Activated CD4-positive, alpha-beta T cell treated with anti-CD3 and anti-CD28 coated beads, Interleukin-2, amount 50 U/mL, for 1 hour (primary cell): ENCODE measurements at places on chromosomes 4 and X.

GRCh38 chr4:138158746-138159297 lies 83.3 kb downstream of the SLC7A11 start:
- no peak for DNase-seq

GRCh38 chr4:30429813-30430761 lies 290.1 kb upstream of the PCDH7 start:
- no peak for DNase-seq

DNA sequence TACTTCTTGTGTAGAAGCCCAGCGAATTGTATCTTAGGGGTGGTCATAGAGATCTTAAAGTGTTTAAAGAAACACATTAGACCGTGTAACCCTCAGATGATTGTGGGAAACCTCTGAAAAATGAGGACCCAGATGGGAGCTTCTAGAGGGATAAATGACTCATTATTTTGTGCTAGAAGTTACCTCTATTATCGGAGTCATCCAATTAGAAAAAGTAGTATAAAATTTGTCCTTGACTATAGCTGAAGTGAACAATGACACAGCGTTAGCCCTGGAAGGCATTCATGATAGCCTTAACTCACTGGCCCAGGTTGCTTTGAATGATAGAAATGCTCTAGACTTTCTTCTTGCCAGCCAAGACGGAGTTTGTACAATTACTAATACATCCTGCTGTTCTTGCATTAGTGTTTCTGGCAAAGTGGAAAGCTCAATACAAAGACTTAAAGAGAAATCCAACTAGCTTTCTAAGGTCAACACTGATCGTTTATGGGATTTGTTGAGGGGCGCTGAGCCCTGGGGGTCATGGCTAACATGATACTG lies 178.9 kb upstream of the VEGFC start:
- no peak for DNase-seq

DNA sequence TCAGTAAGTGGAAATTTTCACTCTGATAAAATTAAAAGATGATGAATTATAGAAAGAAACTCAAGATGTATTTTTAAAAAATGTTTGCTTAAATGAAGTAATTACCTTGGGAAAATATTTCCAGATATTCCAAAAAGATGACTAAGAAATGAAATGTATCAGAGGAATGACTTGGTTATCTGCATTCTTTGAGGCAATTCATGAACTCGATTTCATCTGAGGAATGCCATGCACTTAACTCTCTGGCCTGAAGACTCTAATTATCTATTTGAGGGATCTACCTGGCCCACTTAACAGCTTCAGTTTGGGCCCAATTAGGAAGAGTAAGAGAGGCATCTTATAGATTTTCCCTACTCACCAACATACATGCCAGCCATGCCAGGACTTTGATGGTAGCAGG lies 182.3 kb downstream of the INPP4B start:
- DNase-seq: no peak

- no peak for DNase-seq
These were observed 35.0 kb upstream of the MYOZ2 start for GRCh38 chr4:119100655-119101054.

GRCh38 chr4:19623866-19624265 lies 627.8 kb upstream of the SLIT2 start:
- no peak for DNase-seq

- no peak for DNase-seq
These were observed 251 bp downstream of the KIAA0232 start for GRCh38 chr4:6782846-6783110.

GRCh38 chrX:64894454-64895038 lies 81.7 kb downstream of the ZC4H2 start:
- peak; percentile 6 for DNase-seq

DNA sequence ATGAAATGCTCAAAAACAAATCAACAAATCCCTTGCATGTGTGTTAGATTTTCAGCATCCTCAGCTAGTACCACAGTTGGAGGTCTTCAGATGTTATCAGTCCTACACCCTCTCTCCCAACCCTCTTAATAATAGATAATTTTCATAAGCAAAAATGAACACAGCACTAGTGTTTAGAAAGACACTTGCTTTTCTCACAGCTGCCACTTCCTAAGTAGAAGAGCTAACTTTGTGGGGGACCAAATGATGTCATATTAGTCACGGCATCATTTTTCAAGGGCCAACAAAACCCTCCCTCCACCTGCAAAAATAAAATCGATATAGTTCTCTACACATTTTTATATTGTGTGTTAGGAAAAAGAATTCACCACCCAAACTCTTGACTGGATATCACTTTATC lies 163.5 kb upstream of the GYPA start:
- no peak for DNase-seq

- no peak for DNase-seq
These were observed 190.2 kb downstream of the SMIM20 start for GRCh38 chr4:26104056-26104685.

GRCh38 chr4:37603070-37603468 lies 83.1 kb downstream of the RELL1 start:
- peak; percentile 75 for DNase-seq

- no peak for DNase-seq
These were observed 363.8 kb upstream of the FTHL17 start for GRCh38 chrX:31435592-31435991.

- DNase-seq: no peak
These were observed 18.6 kb upstream of the TEX13B start for GRCh38 chrX:108000751-108001150.

DNA sequence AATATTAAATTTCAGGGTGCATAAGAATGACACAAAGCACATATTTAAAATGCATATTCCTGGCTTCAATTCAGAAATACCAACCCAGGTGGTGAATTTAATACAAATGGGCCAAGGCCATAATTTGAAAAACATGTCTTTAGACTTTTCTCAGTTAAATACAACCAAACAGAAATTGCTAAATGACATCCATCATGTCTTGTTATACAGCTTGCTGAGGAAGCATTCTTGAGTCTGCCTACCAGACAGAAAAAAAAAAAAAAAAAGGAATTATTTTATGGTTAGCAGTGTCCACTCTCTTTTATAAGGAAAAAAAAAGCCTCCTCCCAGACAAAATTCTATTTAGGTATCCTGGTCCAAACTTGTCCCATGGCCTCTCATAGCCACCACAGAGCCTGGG lies 119.1 kb downstream of the PAPSS1 start:
- no peak for DNase-seq

DNA sequence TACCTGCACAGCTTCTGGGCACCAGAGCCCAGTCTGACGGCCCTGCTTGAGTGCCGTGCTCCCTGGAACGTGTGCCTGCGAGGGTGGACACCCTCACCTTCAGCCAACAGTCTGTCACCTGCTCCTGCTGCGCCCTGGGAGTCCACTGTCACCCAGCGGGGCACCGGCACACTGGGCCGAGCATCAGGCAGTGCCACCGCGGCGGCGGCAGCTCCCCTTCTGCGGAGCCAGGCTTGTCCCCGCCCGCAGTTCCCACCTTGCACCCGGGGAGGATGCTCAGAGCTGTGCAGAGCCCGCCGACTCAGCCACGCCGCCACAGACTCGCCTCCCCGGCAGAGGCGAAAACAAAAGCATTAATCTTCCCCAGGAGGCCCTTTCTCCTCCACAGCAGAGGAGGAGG lies 86.8 kb downstream of the ABLIM2 start:
- no peak for DNase-seq

- DNase-seq: no peak
These were observed 13.8 kb downstream of the GRXCR1 start for GRCh38 chr4:42906341-42906740.

GRCh38 chr4:77564231-77564630 lies 41.4 kb upstream of the CXCL13 start:
- DNase-seq: no peak

DNA sequence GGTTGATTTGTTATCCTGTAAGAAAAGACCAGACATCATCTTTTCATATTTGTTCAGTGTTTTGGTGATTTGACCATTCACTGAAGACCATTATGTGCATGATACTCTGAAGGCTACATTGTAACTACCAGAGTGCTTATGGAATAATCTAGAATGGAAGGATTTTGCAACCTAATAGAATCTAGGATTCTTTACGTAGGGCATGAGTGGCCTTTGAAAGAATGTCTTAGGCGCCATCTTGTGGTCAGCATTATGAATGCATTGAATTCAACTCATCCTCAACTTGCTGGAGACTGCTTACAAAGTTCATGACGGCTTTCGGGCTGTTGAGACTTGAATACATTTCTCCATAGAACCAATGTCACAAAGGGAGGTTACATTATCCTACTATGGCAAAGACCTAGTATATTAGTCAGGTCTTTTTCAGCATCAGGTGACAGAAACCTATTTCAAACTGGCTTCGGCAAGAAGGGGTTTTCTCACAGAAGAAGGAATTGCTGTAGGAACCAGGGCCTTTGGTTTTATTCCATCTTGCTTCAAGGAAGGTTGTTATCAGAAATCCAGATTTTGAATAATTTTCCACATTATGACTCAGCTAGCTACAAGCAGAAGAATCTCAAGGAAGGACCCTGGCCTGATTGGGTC lies 104.1 kb downstream of the GPAT3 start:
- DNase-seq: peak; percentile 35

DNA sequence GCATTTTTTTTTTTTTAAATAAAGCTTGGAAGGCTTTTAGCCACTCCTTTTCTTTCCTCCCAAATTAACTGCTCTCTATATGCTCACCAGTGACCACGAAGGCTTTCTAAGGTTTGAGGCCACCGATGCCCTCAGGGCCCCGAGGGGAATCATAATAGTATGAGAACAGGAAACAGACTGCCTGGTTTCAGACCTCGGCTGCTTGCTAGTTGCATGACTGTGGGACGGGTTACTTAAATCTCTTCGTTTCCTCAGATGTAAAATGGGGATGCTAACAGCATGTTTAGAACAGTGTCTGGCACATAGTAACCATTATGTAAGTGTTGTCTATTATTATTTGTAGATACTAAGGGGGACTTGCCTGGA lies 3.6 kb downstream of the LINC00632 start:
- DNase-seq: no peak

DNA sequence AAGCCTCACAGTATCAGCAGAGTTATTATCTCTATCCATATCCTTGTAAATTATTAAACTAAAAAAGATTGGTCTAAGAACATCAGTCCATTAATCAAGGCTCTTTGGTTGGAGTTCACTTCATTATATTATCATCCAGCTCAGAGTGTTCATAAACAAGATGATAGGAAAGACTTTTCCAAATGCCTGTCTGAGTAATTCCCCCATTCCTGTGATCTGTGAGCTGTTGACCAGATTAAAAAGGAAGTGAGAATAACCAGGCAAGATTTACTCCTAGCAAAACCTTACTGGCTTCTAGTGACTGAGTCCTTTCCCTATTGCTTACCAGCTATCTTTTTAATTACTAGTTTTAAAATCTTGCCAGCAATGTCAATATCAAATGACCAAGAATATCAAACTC lies 14.9 kb downstream of the PKD2 start:
- DNase-seq: no peak

DNA sequence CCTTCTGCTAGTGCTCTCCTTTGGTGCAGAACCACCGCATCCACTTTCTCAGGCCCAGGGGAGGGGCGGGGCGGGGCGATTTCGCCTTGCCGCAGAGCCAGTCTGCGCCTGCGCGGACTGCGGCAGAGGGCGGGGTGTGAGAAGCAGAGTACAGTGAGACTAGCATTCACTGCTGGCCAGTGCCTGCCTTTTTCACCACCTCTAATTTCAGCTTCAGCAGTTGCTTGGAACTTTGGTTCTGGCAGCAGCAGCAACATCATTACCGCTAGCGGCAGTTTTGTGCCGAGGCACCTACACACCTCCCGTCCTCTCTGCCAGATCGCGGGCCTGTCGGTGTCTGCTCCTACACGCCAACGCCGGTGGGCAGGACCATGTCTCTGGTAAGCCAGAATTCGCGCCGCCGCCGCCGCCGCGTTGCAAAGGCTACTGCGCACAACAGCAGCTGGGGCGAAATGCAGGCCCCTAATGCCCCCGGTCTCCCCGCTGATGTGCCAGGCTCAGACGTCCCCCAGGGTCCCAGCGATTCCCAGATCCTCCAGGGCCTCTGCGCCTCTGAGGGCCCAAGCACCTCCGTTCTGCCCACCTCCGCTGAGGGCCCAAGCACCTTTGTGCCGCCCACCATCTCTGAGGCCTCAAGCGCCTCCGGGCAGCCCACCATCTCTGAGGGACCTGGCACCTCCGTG lies at the start of gene MAGEE1:
TSS of gene MAGEE1 (plus strand) at position 151 of the 683 bp plus-strand sequence. CDS start at position 372, 221 bp downstream.
- DNase-seq: peak; percentile 76

- no peak for DNase-seq
These were observed 130.4 kb downstream of the IDS start for GRCh38 chrX:149374751-149375150.

- DNase-seq: peak; percentile 0
These were observed 769 bp downstream of the TCEAL1 start for GRCh38 chrX:103629318-103630170.

- DNase-seq: no peak
These were observed 1.2 kb downstream of the PRKX start for GRCh38 chrX:3712051-3712869.

DNA sequence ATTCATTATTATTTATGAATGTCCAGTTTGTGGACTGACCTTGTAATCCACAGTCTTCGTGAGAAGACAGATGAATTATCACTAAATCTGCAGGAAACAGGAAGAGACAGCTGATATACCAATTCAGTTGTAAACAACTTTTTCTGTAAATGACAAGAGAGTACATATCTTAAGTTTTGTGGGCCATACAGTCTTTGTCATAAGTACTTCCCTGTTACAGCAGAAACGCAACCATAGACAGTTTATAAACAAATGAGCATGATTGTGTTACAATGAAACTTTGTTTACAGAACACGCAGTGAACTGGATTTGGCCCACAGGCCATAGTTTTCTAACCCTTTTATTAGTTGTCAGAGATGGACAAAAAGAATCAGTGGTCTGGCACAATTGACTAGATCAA lies 443.4 kb downstream of the PDGFC start:
- no peak for DNase-seq

GRCh38 chr4:85773372-85773771 lies 298.4 kb downstream of the ARHGAP24 start:
- DNase-seq: no peak

- no peak for DNase-seq
These were observed 60.9 kb downstream of the GLRA2 start for GRCh38 chrX:14590216-14590615.

DNA sequence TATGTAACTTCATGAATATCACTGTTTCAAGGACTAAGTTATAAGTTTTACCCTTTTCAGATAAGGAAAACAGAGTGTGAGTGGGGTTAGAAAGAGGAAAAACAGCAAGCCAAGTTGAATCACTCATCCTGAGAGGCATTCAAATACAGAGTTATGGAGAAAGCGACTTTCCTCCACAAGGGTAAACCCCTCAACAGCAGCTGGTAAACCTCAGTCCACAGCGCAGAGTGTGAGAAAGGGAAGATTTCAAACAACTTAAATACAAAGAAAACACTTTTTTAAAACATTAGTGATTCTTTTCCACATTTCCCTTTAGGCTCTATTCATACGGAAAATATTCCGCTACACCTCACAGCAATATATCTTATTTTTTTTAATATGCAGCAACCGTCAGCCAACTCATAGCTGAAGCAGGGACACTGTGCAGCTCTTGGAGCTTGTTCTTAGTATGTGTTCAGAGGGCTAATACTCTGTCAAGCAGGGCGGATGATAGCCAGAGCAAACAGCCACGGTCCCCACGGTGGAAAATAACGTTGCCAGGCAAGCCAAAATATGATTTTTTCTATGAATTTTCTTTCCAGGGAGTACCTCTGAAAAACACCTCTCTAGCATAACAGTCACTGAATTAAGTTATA lies 488.9 kb upstream of the FAT1 start:
- DNase-seq: no peak

GRCh38 chr4:36332023-36332781 lies 50.8 kb downstream of the DTHD1 start:
- DNase-seq: no peak

- no peak for DNase-seq
These were observed 1371.4 kb downstream of the ADGRL3 start for GRCh38 chr4:62571494-62571893.

GRCh38 chr4:404006-404405 lies 66.4 kb downstream of the ZNF141 start:
- DNase-seq: no peak

- no peak for DNase-seq
These were observed 18.1 kb downstream of the PIR start for GRCh38 chrX:15475021-15475420.
